ENCODE measurements at places on chromosomes 5 and 9.
A peak's percentile ranks its signal among the peaks of the same experiment; 100 is the strongest.

- no peak for DNase-seq
Observed at GRCh38 chr9:91245431-91246313, 116.0 kb downstream of the AUH start.

DNA sequence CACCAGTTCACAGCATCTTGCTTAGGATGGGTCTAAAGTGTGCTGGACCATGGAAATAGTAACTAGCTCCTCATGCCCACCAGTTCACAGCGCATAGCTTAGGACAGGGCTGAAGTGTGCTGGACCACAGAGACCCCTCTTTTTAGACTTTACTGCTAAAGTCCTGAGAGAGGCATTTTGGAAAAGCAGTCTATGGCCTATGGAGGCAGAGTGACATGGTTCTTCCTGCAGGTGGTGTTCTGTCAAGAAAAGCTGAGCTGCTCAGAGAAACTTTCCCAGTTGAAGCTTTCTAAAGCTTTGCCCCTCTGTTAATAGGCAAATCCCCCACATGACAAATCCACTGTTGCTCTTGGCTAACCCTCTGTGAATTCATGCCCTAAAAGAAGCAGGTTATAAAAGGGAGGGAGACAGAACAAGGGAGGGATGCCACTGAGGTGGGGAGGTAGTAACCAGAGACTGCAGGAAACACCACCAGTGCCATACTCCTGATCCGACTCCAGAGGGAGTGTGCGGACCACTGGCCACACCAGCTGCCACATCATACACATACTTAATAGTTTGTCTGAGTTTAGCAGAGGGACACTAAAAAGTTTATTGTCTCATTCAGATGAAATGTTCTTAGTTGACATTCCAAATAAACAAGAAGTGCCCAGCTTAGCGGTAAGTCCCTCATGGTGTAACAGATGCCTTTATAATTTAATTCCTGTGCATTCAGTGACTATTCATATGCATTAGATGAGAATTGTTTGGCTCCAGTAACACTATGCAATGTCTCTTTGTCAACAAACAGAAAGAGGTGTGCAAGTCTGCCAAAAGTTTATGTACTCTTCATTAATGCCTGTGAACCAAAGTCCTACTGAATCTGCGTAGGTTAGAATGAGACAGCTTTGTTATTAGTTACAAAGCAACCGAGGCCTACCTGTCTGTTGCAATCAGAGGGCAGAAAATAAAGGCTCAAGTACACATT lies 236.2 kb upstream of the NFIL3 start:
- no peak for DNase-seq

DNA sequence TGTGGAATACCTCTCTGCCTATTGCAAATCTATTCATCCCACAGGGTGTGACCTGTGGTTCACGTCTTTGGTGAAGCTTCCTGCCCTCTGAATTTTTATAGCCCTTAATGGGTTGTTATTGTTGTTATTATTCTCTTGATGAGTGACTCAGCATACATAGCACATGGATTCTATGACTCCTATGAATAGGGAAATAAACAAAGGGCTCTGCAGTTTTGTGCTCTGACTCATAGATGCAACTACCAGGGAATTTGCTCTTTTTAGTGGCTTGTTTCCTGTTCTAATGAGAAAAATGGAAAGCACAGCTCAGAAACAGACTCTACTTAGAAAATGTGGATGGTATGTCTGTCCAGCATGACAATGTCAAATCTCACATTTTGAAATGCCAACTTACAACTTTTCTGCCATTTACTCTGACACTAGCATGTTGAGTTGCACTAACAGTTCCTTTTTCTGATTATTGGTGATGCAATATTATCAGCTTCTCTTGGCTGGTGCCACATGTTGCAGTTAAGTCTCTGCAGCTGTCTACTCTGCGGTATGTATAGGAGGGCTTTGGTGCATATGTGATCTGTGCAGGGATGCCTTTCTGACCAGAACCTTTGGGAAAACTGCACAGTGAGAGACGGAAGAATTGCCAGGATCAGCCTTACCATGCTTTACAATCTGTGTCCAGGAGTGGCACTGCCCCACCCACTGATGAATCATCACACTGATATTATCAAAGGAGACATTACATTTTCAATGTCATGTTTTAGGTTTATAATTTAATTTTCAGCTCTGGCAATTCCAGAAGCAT lies 996.4 kb upstream of the WWC1 start:
- DNase-seq: no peak

DNA sequence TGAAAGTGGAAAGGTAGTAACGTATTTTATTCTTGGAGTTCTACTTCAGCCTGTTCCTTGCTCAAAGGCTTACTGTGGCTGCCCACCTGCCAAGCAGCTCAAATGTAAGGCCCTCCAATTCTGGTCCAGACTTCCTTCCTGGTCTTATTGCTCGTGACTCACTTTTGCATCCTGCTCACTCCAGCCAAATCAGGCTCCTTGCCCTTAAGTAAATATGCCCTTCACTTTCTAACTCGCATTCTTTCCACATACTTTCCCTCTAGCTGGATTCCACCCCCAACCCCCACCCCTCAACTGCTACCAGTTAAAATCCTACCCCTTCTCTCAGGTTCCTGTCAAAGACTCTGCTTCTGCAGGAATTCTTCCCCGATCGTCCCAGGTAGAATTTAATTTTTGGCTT lies 96.6 kb downstream of the GALNT10 start:
- DNase-seq: no peak

- no peak for DNase-seq
Observed at GRCh38 chr9:2469681-2470221, 151.8 kb upstream of the VLDLR start.

DNA sequence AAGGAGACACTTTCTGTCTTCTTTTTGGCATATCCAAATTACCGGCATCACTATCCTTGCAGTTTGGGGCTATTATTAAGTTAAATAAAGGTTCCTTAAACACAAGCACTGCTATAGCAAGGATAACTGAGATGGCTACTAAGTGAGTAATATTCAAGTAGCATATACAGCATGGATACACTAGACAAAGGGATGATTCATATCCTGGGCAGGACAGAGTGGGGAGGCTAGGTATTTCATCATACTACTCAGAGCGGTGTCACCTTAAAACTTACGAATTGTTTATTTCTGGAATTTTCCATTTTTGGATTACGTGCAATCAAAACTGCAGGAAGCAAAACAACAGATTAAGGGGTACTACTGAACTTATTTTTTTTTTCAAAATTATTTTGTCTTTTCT lies 54.1 kb downstream of the FER start:
- DNase-seq: no peak

- no peak for DNase-seq
Observed at GRCh38 chr5:124648902-124649467, 97.5 kb downstream of the ZNF608 start.

- DNase-seq: no peak
Observed at GRCh38 chr5:24407466-24407865, 237.3 kb downstream of the CDH10 start.

DNA sequence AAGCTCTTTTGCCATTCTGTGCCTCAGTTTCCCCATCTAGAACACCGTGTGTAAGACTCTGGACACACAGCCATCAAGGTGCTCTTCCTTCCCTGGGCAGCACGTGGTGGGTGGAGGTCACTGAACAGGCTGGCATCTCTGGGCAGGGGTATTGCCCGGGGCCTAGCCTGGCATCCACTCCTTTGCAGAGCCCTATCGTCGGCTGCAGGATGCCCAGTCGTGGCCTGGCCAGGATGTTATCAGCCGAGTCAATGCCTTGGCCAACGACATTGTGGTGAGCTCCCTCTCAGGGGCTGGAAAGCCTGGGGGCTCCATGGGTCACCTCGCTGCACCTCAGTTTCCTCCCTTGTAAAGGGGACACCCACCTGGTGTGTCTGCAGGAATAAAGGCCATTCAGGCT lies 4.0 kb downstream of the ADGRD2 start:
- DNase-seq: no peak

- DNase-seq: no peak
Observed at GRCh38 chr5:109830955-109831502, 141.3 kb downstream of the MAN2A1 start.

DNA sequence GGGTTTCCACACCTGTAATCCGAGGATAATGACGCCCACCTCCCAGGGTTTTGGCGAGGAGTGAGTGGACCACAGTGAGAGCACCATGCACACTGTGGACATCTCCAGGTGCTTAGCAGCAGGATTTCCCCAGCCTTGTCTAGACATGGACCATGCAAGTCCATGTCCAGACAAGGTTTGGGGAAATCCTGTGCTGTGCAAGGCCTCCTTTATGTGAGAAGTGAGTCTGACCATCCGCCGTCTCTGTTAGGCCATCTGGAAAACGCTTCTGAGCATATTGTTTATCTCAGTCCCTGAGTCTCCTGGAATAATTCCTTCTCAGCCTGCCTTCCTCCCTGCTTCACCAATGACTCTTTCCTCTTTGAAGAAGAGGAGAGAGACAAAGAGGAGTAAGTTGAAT lies 26.2 kb upstream of the TNFAIP8 start:
- no peak for DNase-seq

GRCh38 chr9:137445930-137446431 lies 4.8 kb upstream of the ENTPD8 start:
- DNase-seq: no peak

DNA sequence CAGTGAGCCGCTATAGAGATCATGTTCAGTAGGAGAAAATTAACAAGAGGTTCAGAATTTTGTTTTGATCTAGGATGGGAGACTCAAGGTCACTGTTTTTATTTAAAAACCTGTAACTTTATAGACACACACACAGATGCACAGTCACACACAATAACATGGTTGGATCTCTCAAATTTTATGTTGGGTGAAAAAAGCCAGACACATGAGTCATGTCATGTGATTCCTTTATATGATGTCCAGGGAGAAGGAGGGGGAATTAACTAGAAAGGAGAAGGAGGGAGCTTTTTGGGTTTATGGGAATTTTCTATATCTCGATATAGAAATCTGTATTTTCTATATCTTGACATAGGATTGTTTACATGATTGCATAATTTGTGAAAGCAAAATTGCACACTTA lies 17.1 kb downstream of the C6 start:
- no peak for DNase-seq

GRCh38 chr5:128082551-128083032 lies 974 bp upstream of the SLC12A2 start:
- no peak for DNase-seq

- no peak for DNase-seq
Observed at GRCh38 chr9:31136524-31136923, 1247.9 kb upstream of the ACO1 start.

DNA sequence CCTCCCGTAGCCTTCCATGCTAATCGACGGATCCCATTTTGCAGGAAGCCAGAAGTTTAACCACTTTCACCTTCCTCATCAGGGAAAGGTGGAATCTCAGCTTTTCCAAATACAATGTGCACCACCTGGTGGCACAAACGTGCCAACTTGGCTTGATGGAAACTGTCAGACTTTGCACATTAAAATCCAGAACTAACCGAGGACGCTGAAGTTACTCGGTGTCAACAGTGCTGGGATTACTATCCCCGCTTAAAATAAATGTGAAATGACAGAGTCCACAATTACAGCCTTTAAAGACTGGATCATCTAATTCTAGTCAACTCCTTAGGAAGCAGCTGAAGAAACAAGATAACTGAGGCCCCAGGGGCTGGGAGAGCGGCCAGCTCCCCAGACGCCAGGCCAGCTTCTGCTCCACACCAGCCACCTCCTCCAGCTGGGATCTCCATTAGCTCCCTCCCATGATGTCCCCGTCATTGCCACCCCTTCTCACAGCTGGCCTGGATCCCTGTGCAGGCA lies 50.1 kb upstream of the RETREG1 start:
- DNase-seq: peak; percentile 14

GRCh38 chr9:1094749-1095148 lies 44.6 kb downstream of the DMRT2 start:
- no peak for DNase-seq

DNA sequence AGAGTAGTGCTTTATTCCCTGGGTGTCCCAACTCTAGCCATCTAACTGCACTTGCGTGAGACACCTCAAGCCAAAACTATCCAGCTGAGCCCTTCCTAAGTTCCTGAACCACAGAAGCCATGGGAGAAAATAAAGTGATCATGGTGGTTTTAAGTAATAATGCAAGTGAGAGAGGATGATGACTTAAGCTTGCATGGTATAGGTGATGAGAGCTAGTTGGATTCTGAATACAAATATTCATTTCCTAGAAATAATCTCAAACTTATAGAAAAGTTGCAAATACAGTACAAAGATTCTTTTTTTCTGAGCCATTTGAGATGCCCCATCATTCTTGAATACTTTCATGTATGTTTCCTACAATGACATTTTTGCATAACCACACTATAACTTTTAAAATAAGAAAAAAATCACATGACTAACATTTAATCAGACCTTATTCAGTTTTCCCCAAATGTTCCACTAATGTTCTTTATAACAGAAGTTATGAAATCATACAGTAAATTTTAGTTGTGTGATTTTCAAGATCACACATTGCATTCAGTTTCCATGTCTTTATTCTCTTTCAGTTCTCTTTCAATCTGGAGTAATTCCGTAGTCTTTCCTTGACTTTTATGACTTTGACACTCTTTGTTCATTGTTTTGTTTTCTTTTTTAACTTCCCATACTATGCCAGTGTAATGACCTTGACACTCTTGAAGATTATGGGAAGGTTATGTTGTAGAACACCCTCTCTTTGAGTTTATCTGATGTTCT lies 5.5 kb upstream of the AK3 start:
- DNase-seq: no peak

DNA sequence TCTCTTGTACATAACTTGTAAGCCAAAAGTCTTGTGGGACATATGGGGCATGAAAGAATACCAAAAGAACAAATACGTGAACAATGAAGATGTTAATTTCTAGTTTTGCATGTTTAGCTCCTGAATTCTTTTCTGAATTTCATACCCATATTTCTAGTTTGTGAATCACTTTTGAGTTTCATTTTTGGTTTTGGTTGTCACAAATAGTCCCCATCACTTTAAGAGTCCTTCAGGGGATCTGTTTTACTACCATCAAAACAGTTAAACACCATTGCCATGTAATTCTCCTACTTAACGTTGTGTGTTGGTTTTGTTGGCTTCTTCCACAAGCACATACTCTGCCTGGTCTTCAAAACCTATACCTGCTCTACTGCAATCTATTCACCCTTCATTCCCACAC lies 27.0 kb downstream of the VCAN start:
- DNase-seq: no peak

GRCh38 chr9:108136656-108137055 lies 647.1 kb upstream of the KLF4 start:
- no peak for DNase-seq

- no peak for DNase-seq
Observed at GRCh38 chr5:67792891-67793290, 422.7 kb upstream of the PIK3R1 start.

GRCh38 chr5:168529374-168530234 lies 499 bp downstream of the FBLL1 start:
- DNase-seq: no peak

DNA sequence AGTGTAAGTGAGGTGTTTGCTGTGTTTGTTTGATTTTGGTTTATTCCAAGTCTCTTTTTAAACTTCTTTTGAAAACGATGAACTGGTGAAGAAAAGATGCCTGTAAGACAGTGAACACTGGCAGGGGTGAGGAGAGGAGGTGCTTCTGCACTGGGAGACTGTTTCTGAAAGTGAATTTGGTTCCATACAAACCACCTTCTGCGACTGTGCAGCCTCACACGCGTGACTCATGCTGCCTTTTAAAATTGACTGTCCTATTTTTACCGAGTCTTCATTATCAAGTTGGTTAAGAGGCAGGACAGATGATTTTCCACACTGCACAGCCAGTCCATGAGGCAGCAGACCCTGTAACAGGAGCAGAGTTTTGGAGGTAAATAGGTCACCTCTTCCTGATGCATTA lies 340.6 kb downstream of the MTRR start:
- DNase-seq: no peak
